ENCODE measurements at places on chromosomes 6 and 20.

- peak; percentile 23 for DNase-seq
These were observed 675 bp upstream of the TRERF1 start for GRCh38 chr6:42452171-42453030.

GRCh38 chr6:80227545-80228105 is 121.2 kb downstream of the BCKDHB start:
- DNase-seq, result no peak

- no peak for DNase-seq
These were observed 426.4 kb downstream of the PREX1 start for GRCh38 chr20:48401359-48401758.

DNA sequence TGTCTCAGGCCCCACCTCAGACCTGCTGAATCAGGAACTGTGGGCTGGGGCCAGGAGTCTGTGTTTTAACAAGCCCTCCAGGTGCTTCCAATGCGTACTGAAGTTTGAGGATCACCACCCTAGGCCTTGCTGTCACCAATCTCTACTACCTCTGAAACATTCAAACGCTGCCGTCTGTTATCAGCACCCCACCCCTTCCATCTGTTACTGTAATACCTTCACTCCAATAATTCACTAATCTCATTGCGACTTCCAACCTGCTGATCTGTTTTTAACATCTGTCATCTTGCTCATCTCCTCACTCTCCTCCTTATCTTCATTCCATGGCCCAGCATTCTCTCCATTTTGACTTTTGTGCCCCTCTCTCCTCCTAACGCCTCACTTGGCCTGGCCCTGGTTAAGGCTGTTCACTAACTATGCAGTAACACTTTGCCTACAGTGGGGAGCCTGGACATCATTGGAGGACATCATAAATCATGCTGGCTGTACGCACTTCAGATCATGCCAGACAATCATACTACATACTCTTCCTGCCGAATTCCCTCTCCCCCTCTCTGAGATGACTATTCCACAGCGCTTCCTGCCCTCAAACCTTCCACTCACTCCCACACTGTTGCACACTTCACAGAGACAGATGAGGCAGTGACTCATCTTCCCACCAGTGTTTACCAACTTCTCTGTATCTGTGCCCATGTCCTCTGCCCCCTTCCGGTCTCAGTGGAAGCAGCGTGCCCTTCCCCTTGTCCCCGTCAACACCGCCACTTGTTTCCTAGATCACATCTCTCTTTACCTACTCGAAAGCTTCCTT is 3.0 kb upstream of the GUCA1B start:
- no peak for DNase-seq

GRCh38 chr6:128071212-128071611 is 170.4 kb upstream of the THEMIS start:
- no peak for DNase-seq

GRCh38 chr20:62642666-62643520 is 590 bp downstream of the SLCO4A1 start:
- DNase-seq, result peak; percentile 36

DNA sequence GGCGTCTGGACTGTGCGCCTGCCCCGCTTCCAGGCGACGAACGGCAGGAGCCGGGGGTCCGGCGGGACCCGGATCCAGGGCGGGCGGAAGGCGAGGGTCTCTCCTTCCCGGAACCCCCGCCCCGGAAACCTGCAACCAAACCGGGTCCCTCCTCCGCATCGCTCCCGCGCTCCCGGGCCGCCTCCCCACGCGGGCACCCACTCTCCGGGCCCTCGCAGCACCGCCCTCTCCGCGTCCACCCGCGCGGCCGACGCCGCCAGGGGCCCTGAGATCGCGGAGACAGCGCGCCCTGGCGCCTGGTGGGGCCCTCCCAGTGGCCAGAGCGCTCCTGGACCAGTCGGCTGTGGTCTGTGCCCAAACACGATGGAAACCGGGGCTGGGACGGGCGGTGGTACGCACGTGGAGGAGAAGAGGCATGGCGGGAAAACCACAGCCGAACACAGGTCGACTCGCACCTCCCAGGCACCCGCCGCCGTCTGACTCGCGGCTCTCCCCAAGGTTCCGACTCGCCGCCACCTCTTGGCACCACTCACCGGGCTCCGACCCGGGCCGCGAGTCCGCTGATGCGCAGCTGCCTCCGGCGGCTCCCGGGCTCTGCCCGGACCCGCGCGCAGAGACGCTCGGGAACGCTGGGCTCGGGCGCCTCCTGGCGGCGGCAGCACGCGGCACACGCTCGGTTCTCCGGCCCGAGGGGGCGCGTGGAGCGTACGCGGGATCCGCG is 7.9 kb downstream of the NKX2-2 start:
- DNase-seq, result no peak

Measured in stimulated activated CD4-positive, alpha-beta T cell treated with anti-CD3 and anti-CD28 coated beads, Interleukin-15, amount 100 ng/mL, for 48 hours (primary cell).